ENCODE measurements at places on chromosomes 5 and 9.

DNA sequence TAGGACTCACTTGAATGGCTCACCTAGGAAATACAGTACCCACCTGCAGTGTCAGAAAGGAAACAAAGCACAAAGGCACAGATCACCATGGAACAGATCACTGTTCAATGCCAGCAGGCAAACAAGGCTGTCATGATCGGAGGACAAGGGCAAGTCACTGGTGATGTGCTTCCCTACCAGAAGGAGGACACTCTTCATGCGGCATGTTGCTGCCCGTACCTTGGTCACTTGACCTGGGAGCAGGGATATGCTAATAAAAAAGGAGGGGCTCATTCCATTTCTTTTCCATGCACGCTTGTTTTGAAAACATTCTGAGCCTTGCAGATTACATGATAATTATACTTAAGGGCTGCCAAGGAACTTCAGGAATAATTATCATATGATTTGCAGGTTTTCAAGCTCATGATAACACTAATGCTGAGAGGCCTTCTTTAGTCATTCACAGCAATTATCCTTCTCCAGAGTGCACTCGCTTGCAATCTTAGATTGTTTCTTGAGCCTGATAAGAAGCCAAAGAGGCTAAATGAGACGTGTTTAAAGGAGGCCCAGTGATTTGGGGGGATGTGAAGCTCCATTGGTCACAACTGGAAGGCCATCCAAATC lies 36.1 kb upstream of the STARD4 start:
- no peak for DNase-seq

- DNase-seq: no peak
Measured at GRCh38 chr5:61207884-61208283, 45.6 kb upstream of the SMIM15 start.

DNA sequence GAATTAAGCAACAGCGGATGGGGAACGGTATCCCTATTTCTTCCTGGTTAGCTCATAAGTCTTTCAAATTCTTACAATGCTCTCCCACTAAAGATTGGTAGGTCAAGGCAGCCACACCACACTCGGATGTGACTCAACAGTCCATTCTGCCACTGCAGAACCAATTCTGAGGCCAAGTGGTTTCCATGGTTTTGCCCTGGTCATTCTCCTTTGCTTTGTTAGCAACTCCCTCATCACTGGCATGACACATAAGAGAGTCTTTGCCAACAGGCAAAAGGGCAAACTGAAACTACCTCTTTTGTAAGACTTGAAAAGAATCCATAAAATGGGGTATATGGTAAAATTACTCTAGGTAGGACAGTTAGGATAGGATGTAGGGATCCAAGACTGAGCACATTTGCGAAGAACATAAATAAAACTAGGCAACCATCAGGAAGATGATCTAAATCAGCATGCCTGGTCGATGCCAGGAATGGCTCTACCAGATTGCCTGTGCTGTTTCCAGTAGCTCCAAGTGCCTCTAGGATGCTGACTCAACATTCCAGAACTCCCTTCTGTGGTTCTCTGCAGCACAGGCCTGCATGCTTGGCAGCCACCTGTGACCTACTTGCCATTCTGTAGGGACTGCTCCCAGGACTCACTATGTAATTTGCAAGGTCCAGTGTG lies 105.4 kb downstream of the DCP2 start:
- no peak for DNase-seq

- DNase-seq: no peak
Measured at GRCh38 chr5:2136728-2137333, 254.1 kb upstream of the IRX4 start.

DNA sequence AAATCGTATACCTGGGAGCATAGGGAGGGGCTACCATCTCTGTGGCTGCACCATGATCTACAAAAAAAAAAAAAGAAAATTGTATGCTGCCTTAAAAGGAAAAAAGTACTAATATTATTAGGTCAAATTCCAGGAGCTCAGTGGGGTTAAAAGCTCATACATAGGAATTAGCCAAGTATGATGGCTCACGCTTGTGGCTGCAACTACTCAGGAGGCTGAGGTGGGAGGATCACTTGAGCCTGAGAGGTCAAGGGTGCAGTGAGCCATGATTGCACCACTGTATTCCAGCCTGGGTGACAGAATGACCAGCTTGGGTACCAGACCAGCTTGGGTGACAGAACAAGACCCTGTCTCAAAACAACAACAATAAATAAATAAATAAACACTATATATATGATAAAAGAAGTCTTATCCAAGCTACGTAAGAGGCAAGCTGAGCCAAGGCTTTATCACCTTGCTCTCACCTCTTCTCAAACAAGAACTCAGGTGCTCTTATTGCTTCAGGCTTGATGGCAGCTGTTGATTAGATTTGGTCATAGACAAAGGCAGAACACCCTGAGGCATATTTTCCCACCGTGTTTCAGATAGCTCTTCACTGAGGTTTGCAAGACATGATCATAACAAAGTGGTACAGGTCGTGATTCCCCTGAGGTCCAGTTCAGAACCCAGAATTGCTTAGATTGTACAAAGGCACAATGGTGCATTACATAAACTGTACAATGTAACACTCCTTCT lies 3.3 kb upstream of the FBXW11 start:
- DNase-seq: no peak

- no peak for DNase-seq
Measured at GRCh38 chr5:178071108-178071507, 42.2 kb upstream of the N4BP3 start.

DNA sequence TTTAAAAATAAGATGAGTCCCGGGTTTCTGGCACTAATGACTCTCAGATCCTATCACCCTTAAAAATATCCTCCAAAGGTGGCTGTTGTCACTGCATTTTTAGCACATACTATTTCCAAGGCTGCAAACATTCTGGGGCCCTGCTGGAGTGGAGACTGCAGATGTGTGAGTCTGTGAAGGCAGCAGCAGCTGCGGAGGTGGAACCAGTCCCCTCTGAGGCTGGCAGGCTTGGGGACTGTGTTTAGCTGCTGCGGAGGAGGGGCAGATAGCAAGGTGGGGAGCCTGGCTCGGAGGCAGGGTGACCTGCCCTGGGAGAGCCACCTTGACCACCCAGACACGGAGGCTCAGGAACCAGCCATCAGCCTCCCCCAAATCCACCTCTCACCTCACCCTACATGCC lies 77.0 kb downstream of the C5orf15 start:
- no peak for DNase-seq

- peak; percentile 25 for DNase-seq
Measured at GRCh38 chr9:137761032-137761431, 116.5 kb upstream of the CACNA1B start.

GRCh38 chr5:179114756-179115155 lies 54.6 kb downstream of the ZNF354C start:
- DNase-seq: no peak

GRCh38 chr5:73218552-73219171 lies 45.7 kb downstream of the TMEM174 start:
- DNase-seq: no peak

DNA sequence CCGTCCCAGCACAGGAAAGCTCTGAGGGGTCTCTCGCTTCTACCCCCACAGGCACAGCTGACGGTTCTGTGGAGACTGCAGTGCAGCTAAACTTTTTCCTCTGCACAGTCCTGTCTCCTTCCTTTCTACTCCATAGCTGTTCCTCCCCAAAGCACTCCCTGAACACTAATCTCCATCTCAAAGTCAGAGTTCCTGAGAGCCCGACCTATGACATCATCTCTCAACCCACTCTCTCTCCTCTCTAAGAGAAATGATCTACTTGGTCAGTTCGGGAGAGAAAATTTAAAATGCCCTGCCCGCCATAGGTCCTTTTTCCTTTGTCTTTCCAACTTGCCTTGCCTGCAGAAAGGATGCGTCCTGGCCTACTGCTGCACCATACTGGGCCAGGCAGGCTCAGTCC lies 90.6 kb downstream of the FANCC start:
- no peak for DNase-seq

- no peak for DNase-seq
Measured at GRCh38 chr9:92663951-92664350, 6.0 kb downstream of the IPPK start.

All from inflammatory macrophage treated with lipopolysaccharide for 1 hour (primary cell).